CMK (cell line): ENCODE measurements at places on chromosomes 7 and 10.

DNA sequence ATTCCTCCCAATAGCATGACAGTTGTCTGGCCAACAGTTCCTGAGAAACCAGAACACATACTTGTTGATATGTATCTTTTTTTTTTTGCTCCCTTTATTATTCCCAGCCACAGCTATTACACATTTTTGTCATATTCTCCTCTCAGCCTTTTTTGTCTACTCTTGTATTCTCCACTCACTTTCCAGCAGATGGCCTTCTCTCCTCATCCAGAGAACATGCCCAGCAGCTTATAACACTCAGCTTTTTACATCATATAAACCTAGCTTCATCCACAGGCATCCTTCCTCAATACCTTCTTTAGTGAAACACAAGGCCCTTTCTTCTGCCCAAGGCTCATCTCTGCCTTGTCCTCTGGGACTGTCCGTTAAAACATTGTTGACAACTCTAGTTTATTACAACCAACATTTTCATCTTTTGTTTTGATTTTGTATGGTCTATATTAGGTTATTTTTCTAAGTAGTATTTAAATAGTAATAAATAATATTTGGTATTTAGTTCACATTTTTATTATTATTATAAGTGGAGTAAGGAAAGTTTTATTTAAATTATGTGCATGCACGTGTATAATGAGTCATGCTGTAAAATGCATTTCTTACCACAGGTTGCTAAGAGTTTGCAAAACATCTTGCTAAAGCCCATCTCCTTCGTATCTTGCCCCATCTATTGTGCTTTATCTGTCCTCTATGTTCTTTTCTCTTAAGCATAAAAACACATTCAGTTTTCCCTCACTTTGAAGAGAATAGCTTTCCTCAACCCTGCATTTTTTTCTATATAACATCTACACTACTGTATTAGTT, 101.5 kb downstream of the ORC5 start:
- no peak for DNase-seq

DNA sequence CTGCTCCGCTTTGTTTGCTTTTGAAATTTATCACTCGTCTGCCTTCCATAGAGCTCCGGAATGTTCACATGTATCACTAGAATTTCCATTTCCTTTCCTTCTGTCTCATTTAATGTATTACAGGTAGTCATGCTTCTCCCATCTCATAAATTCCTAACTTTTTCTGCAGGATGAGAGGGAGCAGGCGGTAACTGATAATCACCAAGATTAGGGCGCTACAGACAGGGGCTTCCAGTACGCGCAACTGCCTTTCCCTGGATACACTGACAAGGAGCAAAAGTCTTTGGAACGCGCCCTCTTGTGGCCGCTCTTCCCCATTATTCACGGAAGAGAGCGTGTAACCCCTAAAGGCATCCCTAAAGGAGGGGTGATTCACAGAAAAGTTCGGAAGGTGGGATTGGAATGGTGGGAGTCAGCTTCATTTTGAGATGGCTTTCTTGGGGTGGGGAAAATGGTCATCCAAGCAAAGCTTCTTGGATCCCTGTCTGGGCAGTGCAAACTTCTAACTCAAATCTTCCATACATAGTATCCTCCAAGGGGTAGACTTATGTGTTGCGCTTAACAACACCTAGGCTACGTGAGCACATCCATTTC, 6.5 kb downstream of the INHBA start:
- DNase-seq: no peak

- no peak for DNase-seq
Observed at GRCh38 chr10:73799899-73800559, 11.4 kb downstream of the NDST2 start.

- no peak for DNase-seq
Observed at GRCh38 chr7:81769891-81770727, at the start of gene HGF. TSS of gene HGF (minus strand) at chr7:81770047. CDS start at chr7:81769971, 76 bp downstream.
